Neural progenitor cell (in vitro differentiated cells): ENCODE measurements at places on chromosomes 4 and X. TPM values are rescaled to one million over a fixed set of nuclear protein-coding genes. Genes with fewer than 3 reads are reported as not detected.

GRCh38 chrX:48695534-48695896 is 1.0 kb upstream of the SUV39H1 start:
- H3K27me3 ChIP-seq: peaks cover 5% of the 10 kb centered on the region
- H3K27ac ChIP-seq: peak overlapping the region; percentile 21

GRCh38 chr4:112201915-112202505 is 29.6 kb upstream of the AP1AR start:
- no peak overlapping the region for H3K27ac ChIP-seq
- no peaks in the 10 kb centered on the region for H3K36me3 ChIP-seq
- no peak for DNase-seq
- H3K4me1 ChIP-seq: no peaks in the 10 kb centered on the region

GRCh38 chr4:5572114-5572513 is 136.2 kb downstream of the EVC2 start:
- DNase-seq: peak; percentile 13
- H3K36me3 ChIP-seq: no peaks in the 10 kb centered on the region
- H3K27ac ChIP-seq: no peak overlapping the region
- H3K4me1 ChIP-seq: peaks cover 4% of the 10 kb centered on the region
- H3K4me3 ChIP-seq: no peak overlapping the region
- H3K27me3 ChIP-seq: no peaks in the 10 kb centered on the region

DNA sequence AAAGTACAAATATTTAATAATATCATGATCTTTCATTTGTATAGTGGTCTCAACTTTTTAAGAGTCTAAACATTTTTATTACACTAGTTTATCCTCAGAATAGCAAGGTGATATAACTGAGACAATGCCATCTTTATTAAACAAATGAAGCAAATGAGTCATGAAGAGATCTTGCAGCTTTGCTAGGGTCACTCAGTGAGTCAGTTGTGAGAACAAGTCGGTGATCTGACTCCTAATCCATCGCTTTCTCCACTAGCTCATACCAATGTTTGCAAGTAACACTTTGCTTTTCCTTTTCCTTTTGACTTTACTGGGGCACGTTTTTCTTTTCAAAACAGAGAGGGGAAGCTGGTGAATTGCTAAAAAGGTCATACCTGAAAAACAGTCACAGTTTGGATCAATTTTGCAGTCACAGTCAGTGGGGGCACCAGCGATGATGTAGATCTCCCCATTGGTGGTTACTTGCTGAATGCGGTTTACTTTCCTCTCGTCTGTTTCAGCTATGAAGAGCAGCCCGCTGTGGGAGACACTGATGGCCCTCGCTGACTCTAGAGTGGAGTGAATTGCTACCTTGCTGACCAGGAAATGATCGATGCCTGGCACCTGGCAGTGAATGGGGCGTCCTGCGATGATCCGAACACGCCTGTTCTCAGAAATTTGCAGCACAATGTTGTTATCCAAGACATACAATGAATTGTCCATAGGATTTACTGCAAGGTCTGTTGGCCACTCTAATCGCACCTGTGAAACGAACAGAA is 75.7 kb downstream of the SH2D1A start:
- no peak overlapping the region for H3K27ac ChIP-seq
- H3K27me3 ChIP-seq: no peaks in the 10 kb centered on the region
- H3K36me3 ChIP-seq: no peaks in the 10 kb centered on the region
- no peak overlapping the region for H3K4me3 ChIP-seq
- DNase-seq: no peak
- no peaks in the 10 kb centered on the region for H3K4me1 ChIP-seq

- no peak overlapping the region for H3K4me3 ChIP-seq
- no peak overlapping the region for H3K27ac ChIP-seq
- no peaks in the 10 kb centered on the region for H3K36me3 ChIP-seq
- no peak for DNase-seq
- no peaks in the 10 kb centered on the region for H3K4me1 ChIP-seq
Observed at GRCh38 chr4:115187136-115187535, 73.7 kb upstream of the NDST4 start.

DNA sequence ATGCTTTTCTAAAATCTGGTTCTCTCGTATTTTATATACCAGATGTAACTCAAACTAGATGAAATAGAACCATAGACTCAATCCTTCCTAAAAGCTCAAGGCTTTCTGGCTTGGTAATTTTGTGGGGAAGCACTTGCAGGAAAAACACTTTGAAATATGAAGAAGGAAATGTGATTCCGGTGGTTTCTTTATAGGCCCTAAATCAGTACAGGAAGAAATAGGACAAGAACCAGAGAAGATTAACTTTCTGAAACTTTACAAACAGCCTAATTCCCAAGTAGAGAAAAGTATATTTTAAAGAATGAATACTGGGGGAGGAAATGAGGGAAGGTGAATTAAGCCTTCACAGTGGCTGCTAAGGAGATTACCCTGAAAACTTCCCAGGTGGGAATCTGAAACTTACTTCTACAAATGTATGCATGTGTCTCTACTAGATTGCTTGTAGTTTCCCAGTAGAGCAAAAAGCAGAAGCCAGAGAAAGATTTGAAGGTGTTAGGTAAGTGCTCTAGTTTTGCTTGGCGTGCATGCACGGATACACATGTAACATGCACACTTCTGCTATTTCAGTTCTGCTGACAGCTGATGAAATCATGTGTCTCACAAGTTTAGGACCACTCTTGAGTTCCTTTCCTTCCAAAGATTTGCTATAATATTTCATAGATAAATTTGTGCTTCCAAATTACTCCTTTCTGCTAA is 92.1 kb downstream of the AFF1 start:
- peaks cover 73% of the 10 kb centered on the region for H3K4me1 ChIP-seq
- DNase-seq: no peak
- H3K36me3 ChIP-seq: no peaks in the 10 kb centered on the region
- H3K27me3 ChIP-seq: no peaks in the 10 kb centered on the region
- H3K4me3 ChIP-seq: no peak overlapping the region

DNA sequence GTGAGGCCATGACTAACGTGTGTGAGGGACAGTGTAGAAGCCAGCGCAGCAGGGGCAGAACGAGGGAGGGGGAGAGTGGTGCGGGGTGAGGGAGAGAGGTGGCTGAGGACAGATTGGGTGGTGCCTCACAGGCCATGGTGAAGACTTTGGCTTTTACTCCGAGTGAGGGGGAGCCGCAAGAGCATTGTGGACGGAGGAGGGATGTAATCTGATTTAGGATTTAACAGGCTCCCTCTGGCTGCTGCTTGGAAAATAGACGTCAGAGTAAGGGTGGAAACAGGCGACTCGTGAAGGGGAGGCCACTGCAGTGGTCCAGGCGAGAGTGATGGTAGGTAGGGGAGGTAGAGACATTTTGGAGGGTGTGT is 13.0 kb downstream of the PPP1R3F start:
- DNase-seq: peak; percentile 58
- no peak overlapping the region for H3K27ac ChIP-seq
- no peak overlapping the region for H3K4me3 ChIP-seq
- no peaks in the 10 kb centered on the region for H3K27me3 ChIP-seq
- no peaks in the 10 kb centered on the region for H3K4me1 ChIP-seq

DNA sequence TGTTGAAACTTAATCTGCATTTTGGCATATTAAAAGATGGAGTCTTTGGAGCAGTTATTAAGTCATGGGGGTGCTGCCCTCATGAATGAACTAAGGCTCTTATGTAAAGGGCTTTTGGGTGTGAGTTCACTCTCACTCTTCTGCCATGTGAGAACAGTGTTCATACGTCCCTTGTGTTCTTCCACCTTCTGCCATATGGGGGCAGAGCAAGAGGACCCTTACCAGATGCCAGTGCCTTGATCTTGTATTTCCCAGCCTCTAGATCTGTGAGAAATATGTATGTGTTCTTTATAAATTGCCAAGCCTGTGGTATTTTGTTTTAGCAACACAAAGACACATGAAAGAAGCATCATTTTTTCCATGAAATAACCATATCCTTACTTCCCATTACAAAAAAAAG is 213.9 kb downstream of the SPOCK3 start:
- H3K36me3 ChIP-seq: no peaks in the 10 kb centered on the region
- H3K4me1 ChIP-seq: no peaks in the 10 kb centered on the region
- no peaks in the 10 kb centered on the region for H3K27me3 ChIP-seq
- H3K27ac ChIP-seq: no peak overlapping the region

DNA sequence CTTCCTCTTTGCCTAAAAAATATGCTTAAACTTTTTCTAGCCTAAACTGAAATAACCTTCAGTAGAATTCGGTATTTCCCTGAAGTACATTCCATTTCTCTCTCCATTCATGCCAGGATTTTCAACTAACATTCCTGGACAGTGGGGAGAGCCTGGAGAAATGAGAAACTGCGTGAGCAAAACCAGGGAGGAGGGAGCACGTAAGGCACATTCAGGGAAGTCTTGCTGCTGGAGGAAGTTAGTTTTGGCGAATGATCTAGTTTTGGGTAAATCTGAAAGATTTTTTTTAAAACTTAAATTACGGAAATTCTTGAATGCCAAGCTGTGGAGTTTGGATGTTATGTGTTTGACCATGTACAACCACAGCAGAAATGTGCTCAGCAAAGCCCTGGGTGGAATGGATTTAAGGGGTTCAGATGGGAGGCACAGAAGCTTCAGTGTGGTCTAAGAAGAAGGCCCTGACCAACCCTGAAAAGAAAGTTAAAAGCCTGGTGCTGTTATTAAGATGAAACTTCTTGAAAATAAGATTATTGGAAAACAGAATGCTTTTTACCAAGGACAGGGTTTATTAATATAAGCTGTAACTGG is 347.8 kb downstream of the ANK2 start:
- H3K27me3 ChIP-seq: no peaks in the 10 kb centered on the region
- no peaks in the 10 kb centered on the region for H3K36me3 ChIP-seq
- no peaks in the 10 kb centered on the region for H3K4me1 ChIP-seq
- no peak overlapping the region for H3K4me3 ChIP-seq

- peaks cover 38% of the 10 kb centered on the region for H3K27me3 ChIP-seq
- no peak for DNase-seq
- H3K4me1 ChIP-seq: no peaks in the 10 kb centered on the region
- no peak overlapping the region for H3K4me3 ChIP-seq
- H3K27ac ChIP-seq: no peak overlapping the region
Observed at GRCh38 chr4:1516881-1517480, 110.7 kb upstream of the NKX1-1 start.

- no peaks in the 10 kb centered on the region for H3K4me1 ChIP-seq
- no peak overlapping the region for H3K27ac ChIP-seq
- no peak overlapping the region for H3K4me3 ChIP-seq
- H3K36me3 ChIP-seq: no peaks in the 10 kb centered on the region
Observed at GRCh38 chrX:12563121-12563520, 228.1 kb upstream of the PRPS2 start.

GRCh38 chrX:51332188-51332942 is at the start of gene NUDT10:
TSS of gene NUDT10 (plus strand) at chrX:51332822. CDS start at chrX:51332966, 144 bp downstream.
- H3K4me3 ChIP-seq: peak within 1 kb of the TSS; percentile 57
- H3K27me3 ChIP-seq: no peaks in the 10 kb centered on the region
- peak; percentile 92 for DNase-seq
- H3K4me1 ChIP-seq: no peaks in the 10 kb centered on the region
- no peak within 1 kb of the TSS for H3K27ac ChIP-seq

- no peaks in the 10 kb centered on the region for H3K4me1 ChIP-seq
- no peaks in the 10 kb centered on the region for H3K27me3 ChIP-seq
- peaks cover 3% of the 10 kb centered on the region for H3K36me3 ChIP-seq
- H3K4me3 ChIP-seq: no peak overlapping the region
- no peak overlapping the region for H3K27ac ChIP-seq
Observed at GRCh38 chrX:136839196-136839595, 41.3 kb downstream of the RBMX start.

GRCh38 chrX:44308869-44309268 is 34.6 kb downstream of the EFHC2 start:
- H3K27ac ChIP-seq: no peak overlapping the region
- no peak for DNase-seq
- no peaks in the 10 kb centered on the region for H3K4me1 ChIP-seq
- no peaks in the 10 kb centered on the region for H3K36me3 ChIP-seq

GRCh38 chrX:115399306-115399705 is 109.8 kb downstream of the LUZP4 start:
- DNase-seq: no peak
- peaks cover 3% of the 10 kb centered on the region for H3K4me1 ChIP-seq
- no peak overlapping the region for H3K4me3 ChIP-seq
- no peaks in the 10 kb centered on the region for H3K36me3 ChIP-seq
- H3K27ac ChIP-seq: no peak overlapping the region
- H3K27me3 ChIP-seq: no peaks in the 10 kb centered on the region

- H3K27me3 ChIP-seq: no peaks in the 10 kb centered on the region
- H3K36me3 ChIP-seq: no peaks in the 10 kb centered on the region
- H3K4me1 ChIP-seq: no peaks in the 10 kb centered on the region
- no peak overlapping the region for H3K4me3 ChIP-seq
- DNase-seq: no peak
Observed at GRCh38 chr4:67912080-67912479, 28.3 kb upstream of the TMPRSS11D start.

DNA sequence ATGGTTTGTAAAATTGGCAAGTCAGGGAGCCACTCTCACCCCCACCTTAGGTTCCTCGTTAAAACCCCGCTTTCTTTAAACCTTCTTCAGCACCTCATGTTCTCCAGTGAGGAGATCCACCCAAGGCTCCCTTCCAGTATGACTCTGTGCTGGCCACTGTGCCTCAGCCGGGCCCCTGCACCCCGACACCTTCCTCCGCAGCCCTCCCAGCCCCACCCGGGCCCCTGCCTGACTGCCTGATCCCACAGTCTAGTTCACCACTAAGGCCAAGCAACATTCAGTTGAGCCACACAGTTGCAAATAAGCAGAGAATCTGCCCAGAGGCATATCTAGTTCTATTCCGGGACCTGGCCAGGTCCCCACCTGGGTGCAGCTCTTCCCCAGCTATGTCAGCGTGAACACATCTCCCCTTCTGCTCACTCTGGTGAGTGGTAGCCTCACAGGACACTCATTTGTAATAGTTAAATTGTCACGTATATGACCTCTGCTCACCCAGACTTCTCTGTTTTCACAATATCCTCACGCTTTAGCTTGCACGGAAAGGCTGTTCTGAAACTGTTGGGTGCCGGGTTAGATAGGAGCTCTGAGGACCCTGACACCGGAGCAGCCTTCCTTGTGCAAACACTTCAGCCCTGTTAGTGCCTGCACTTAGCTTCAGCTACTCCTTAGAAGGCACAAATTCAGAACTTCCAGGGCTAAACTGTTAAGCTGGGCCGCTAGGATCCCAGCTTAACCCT is 146.8 kb downstream of the DCTD start:
- H3K27me3 ChIP-seq: no peaks in the 10 kb centered on the region
- H3K4me3 ChIP-seq: no peak overlapping the region
- H3K27ac ChIP-seq: no peak overlapping the region
- no peaks in the 10 kb centered on the region for H3K36me3 ChIP-seq
- peak; percentile 23 for DNase-seq

- H3K27me3 ChIP-seq: no peaks in the 10 kb centered on the region
- H3K36me3 ChIP-seq: no peaks in the 10 kb centered on the region
- no peak overlapping the region for H3K27ac ChIP-seq
Observed at GRCh38 chr4:108119199-108119800, 49.4 kb downstream of the LEF1 start.

Gene PRSS12
- 1.6 and 1.9 TPM in 2 replicates for total RNA-seq

Gene ARHGEF6
- 2.0 and 3.2 TPM in 2 replicates for total RNA-seq

Gene TBC1D1
- total RNA-seq: 208 and 226 TPM in 2 replicates

Gene RIBC1
- 0.62 and 1.5 TPM in 2 replicates for total RNA-seq

Gene EVC2
- 6.1 and 8.0 TPM in 2 replicates for total RNA-seq

Gene PDLIM3
- total RNA-seq: 1.4 and 5.2 TPM in 2 replicates

Gene SLC34A2
- total RNA-seq: 0.12 TPM in 1 of 2 replicates, not detected in the other

Gene KLB
- not detected in 2 replicates for total RNA-seq

Gene SH3BGRL
- 79.8 and 127 TPM in 2 replicates for total RNA-seq

Gene ZNF185
- 14.0 and 14.8 TPM in 2 replicates for total RNA-seq

Gene TNMD
- not detected in 2 replicates for total RNA-seq

Gene C1QTNF7
- total RNA-seq: not detected in 2 replicates
